ENCODE measurements at places on chromosomes 2 and 18.

GRCh38 chr2:231920366-231920765, 5.8 kb downstream of the NPPC start:
- peaks cover 7% of the 10 kb centered on the region for H3K4me1 ChIP-seq
- H3K27me3 ChIP-seq = peaks cover 56% of the 10 kb centered on the region
- no peak overlapping the region for H3K27ac ChIP-seq
- DNase-seq = no peak
- H3K36me3 ChIP-seq = no peaks in the 10 kb centered on the region

- peaks cover 25% of the 10 kb centered on the region for H3K27me3 ChIP-seq
- H3K4me1 ChIP-seq = peaks cover 4% of the 10 kb centered on the region
- no peak overlapping the region for H3K4me3 ChIP-seq
- no peaks in the 10 kb centered on the region for H3K36me3 ChIP-seq
Observed at GRCh38 chr2:1836321-1836860, 92.1 kb upstream of the PXDN start.

- H3K36me3 ChIP-seq = no peaks in the 10 kb centered on the region
- no peaks in the 10 kb centered on the region for H3K4me1 ChIP-seq
- no peak for DNase-seq
- no peak overlapping the region for H3K4me3 ChIP-seq
Observed at GRCh38 chr2:205850132-205850531, 167.8 kb downstream of the NRP2 start.

DNA sequence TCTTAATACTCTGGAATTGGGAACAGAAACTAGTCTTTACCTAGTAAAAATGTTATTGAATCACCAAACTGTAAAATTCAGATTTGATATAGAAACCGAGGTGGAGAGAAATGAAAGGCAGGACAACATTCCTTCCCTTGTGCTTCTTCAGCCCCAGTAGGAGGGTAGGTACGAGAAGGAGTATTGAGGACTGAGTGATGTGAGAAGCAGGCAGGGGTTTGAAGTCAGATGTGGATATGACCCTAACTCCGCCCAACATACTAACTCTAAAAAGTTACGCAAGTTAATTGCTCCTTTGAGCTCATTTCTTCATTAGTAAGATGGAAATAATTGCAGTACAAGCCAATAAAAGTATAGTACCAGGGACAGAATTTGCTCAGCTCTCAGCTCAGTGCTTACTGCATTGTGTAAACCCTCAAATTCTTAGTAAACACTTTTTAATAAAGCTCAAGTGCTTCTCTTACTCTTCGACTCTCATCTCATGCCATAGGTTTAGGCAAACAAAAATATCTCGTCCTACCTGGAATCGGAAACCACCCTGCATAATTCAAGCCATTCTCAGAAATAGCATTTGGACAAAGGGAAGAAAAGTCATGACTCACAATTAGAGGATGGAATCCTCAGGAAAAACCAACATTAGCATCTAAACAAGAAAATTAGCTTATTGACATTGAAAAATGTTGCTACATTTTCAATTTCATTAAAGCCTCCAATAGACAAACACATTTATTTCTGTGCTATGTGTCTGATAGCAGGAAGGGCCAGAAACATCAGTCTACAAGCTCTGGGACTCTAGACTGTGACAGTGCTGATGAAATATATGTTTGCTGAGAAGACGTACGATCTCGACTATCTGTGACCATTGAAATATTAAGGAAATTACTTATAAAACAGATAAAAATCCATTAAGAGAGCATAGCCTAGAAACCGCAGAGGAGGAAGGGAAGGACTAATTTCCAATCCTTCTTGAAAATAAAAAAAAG, 161.3 kb downstream of the HNMT start:
- H3K36me3 ChIP-seq = no peaks in the 10 kb centered on the region
- no peak for DNase-seq
- H3K27me3 ChIP-seq = no peaks in the 10 kb centered on the region
- H3K27ac ChIP-seq = no peak overlapping the region

- no peak overlapping the region for H3K4me3 ChIP-seq
- H3K27ac ChIP-seq = no peak overlapping the region
- H3K4me1 ChIP-seq = peaks cover 7% of the 10 kb centered on the region
- peaks cover 8% of the 10 kb centered on the region for H3K36me3 ChIP-seq
- no peak for DNase-seq
Observed at GRCh38 chr2:1060372-1060771, 109.7 kb downstream of the SNTG2 start.

GRCh38 chr2:240252872-240253511, 112.5 kb upstream of the OTOS start:
- no peaks in the 10 kb centered on the region for H3K36me3 ChIP-seq
- peaks cover 59% of the 10 kb centered on the region for H3K27me3 ChIP-seq
- DNase-seq = no peak
- H3K4me1 ChIP-seq = peaks cover 1% of the 10 kb centered on the region
- no peak overlapping the region for H3K4me3 ChIP-seq

GRCh38 chr2:127275356-127275755, 18.6 kb downstream of the ERCC3 start:
- peaks cover 89% of the 10 kb centered on the region for H3K36me3 ChIP-seq
- no peak for DNase-seq
- H3K27me3 ChIP-seq = no peaks in the 10 kb centered on the region
- H3K27ac ChIP-seq = no peak overlapping the region
- no peak overlapping the region for H3K4me3 ChIP-seq
- H3K4me1 ChIP-seq = no peaks in the 10 kb centered on the region

DNA sequence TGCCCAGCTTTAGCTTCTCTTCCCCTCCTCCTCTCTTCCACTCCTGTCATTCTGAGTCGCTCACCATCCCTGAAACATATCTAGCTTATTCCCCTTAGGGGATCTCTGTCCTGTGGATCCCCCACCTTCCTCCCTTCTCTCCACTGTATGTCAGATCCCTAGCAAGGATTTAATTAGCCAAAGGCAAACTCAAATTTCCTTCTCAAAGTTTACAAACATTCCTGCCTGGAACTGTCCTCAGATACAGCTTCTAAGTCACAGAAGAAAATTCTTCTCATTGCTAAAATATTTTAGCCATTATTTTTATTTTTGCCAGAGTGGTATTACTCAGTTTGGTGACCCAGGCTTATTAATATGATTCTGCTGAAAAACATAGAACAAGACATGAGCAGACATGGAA, 315.3 kb downstream of the CYP26B1 start:
- no peak overlapping the region for H3K4me3 ChIP-seq
- DNase-seq = no peak
- H3K27ac ChIP-seq = peak overlapping the region; percentile 15
- H3K27me3 ChIP-seq = no peaks in the 10 kb centered on the region
- H3K36me3 ChIP-seq = no peaks in the 10 kb centered on the region
